ENCODE measurements at places on chromosomes 6 and 20.

DNA sequence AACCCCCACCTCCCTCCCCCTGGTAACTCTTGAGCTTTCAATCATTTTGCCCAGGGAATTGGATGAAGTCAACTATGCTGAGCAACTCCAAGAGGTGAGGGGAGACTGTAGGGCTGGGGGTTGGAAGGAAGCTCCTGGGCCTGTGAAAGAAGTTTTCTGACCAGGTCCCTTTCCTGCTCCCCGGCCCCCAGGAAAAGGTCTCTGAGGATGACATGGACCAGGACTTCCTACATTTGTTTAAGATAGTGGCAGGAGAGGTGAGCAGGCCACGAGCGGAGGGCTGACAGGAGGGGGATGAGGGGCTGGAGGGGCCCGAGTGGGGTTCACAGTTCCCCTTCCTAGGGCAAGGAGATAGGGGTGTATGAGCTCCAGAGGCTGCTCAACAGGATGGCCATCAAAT, 21.8 kb downstream of the CAPN11 start:
- DNase-seq: no peak

GRCh38 chr6:170057961-170058877, 232.7 kb downstream of the DLL1 start:
- no peak for DNase-seq

GRCh38 chr6:37985355-37985754, 165.8 kb downstream of the ZFAND3 start:
- DNase-seq: no peak

GRCh38 chr6:118168421-118168820, 261.4 kb downstream of the SLC35F1 start:
- DNase-seq: no peak

DNA sequence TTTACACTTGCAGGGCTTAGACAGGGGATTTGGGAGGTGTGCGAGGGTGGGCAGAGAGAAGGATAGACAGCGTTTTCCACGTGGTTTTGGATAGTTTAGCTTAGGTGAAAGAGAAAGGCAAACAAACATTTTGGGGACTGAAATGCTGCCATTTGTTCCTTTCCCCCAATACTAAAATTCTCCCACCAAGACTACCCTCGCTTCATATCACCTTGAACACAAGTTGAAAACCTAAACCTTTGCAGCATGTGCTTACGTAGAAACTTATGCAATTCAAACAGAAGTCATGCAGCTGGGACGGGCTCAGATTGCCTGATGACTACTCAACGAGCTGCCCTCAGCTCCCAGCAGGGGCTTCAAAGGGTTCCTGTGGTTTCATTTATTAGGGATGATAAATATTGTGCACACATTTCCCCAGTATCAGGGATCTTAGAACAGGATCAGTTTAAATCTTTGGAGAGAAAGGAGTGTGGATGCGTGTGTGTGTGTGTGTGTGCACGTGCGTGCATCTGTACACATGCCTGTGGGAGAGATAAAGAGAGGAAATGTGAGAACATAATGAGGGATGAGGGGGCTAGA, 77.3 kb downstream of the SLC22A23 start:
- no peak for DNase-seq

DNA sequence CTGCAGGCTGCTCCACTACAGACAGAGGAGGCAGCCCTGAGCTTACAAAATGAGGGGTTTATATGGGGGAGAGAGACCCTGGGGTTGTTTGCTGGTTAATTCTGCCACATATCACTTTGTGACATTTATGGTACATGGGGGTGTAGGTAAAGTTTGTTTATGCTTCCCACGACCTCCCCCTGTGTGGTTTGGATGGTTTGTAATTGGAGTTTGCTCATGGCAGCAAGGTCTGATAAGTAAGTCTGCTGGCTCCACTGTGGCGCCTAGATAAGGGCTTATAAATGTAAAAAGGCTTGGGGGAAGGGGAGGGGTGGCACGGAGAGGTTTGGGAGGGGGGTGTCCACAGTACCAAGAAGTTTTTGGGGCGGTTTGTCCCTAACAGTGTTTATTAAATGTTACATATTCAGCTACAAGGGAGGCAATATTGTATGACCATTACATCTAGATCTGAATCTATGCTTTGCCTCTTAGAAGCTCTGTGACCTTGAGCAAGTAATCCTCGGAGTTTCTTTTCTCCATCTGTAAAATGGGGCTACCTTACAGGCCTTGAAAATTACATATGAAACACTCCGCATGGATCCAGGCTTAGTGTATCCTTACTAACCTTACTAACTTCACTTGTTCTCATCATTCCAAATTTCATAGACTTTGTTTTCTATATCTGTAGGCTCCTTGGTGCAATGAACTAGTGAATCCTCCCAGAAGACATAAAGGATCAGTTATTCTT, 204.8 kb upstream of the NOX3 start:
- no peak for DNase-seq

DNA sequence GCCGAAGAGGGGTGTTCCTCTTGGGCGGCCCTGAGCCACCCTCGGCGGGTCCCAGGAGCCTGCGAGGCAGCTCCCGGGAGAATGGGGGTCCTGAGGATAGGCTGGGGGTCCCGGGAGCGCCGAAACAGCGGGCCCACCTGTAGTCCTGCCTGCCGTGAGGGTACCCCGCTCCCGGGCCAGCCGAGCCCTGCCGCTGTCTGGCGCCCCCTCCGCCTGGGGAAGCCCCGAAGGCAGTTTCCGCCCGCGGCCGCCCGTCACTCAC, 280 bp downstream of the SPATA2 start:
- DNase-seq: no peak

DNA sequence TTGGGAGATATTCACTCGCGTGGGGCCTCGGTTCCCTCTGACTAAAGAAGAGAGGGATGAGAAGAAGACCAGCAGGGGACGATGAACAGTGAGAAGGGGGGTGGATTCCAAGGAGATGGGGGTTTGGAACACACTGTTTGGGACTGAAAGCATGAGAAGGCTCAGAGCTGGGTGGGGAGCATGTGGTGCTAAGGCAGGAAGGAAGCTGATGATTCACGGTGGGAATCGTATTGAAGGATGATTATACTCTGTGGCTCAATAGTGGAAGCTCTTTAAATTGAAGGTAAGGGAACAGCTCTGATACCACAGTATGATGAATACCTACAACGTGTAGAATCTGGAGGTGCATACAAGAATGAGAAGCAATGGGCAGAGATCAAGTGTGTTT, 117.5 kb upstream of the KCNK16 start:
- no peak for DNase-seq

DNA sequence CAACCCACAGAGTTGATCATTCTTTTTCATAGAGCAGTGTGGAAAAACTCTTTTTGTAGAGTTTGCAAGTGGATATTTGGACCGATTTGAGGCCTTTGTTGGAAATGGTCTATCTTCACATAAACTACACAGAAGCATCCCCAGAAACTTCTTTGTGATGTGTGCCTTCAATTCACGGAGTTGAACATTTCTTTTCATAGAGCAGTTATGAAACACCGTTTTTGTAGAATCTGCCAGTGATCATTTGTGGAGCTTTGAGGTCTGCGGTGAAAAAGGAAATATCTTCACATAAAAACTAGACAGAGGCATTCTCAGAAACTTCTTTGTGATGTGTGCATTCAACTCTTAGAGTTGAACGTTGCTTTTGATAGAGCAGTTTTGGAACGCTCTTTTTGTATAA, 618.4 kb upstream of the ZNF337 start:
- DNase-seq: no peak

DNA sequence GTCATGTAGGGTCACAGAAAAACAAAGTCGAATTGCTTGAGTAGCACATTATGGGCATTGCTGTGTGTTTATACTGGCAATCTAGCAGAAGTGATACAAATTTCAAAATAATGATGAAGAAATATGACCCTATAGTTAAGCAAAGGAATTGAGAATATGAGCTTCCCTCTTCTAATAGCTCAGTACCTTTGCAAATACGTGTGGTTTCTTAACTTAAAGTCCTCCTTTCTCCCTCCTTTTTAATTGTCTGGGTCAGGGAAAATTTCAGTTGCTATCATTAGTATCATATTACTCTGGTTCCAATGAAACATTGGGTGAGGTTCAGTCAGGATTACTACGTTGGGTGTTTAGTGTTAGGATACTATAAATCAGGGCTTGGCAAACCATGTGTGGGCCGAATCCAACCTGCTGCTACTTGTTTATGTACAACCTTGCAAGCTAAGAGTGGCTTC, 166.8 kb upstream of the CARMIL1 start:
- DNase-seq: no peak

Measured in GM18507 (cell line).